ENCODE measurements at places on chromosomes 2 and 18.
A peak's percentile ranks its signal among the peaks of the same experiment; 100 is the strongest.

DNA sequence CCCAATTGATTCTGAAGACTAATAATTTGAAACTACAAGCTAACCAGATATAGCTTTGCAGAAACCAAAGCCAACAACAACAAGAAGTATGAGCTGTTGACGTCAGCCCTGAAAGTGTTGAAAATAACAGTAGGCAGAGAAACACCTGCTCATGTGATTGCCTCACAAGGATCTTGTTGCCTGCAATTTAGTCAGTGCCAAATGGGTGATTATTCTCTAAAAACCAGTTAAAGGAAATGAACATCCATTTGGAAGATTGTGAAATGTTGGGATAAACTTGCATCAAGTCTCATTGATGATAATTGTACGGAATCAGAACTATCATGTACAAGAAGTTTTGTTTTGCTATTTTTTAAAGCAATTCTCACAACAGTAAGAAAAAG is 2.8 kb downstream of the CYTIP start:
- DNase-seq = no peak

- peak; percentile 67 for DNase-seq
These were observed 40.1 kb downstream of the SLC4A1AP start for GRCh38 chr2:27703638-27704341.

- DNase-seq = no peak
These were observed 45.3 kb upstream of the PSME4 start for GRCh38 chr2:54015798-54016699.

DNA sequence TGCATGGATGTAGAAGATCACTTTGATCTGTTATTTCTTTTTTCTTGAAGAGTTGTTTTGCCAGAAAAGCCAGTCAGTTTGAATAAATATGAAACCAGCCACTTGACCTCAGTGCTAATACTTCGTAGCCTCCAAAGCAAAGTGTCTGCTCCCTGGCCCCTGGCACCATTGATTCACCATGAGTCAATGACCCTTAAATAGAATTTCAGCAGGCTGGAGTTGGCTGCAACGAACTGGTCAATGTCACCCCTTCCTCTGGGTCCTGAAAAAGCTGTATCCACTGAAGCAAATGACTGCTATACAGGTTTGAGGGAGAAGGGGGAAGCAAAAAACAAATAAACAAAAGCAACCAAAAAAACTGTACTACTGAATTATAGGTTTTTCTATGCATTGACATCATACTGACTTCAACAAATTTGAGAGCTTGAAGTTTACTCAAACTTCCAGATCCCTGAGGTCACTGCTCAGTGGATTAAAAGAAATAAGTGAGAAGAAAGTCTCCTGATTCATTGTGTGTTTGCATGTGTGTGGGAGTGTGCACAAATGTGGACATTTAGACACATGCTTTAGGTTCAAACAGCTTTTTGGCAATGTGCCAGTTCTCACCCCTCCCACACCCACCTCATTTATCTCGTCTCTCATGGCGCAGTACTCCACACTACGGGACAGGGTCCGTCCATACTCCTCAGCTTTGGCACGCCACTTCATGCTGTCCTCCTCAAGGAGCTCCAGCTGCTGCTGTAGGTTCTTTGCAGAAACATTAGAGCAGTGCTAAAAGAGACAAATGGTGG is 58.1 kb upstream of the TTN start:
- no peak for DNase-seq

DNA sequence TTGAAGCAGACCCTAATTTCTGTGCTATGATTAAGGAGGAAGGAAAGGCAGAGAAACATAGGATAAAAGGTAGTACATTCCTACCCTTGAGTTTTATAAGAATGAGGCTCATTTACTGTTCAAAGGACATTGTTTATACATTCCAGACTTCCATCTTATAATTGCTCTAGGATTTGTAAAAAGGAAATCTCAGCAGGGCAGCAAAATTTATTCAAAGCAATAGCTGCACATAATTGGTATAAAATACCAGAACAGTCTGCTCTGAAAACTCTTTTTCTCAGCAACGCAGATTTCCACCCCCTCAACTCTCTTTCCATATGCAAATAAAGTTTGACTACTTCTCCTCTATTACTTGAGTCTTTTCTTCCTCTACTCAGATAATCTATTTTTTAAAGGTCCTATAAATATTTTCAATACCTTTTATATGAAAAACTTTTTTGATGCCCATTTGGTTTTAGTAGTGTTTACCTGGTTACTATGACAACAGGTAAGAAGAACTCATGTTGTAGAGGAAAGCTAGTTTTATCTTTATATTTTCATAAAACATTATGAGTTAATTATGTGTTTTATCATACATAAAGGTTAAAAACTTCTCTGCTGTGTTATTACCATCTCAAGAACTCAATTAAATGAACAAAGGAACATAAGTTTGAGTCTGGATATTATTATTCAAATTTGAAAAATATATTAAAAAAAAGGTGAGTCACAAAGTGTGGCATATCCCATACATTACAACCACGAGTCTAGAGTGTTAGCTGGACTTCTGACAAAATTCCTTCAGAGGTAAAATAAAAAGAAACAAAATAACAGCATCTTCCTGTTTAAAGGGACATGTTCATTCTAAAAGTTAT is 19.9 kb downstream of the RBMS1 start:
- DNase-seq = no peak

GRCh38 chr2:72439892-72440291 is 292.2 kb upstream of the CYP26B1 start:
- DNase-seq = no peak
